ENCODE measurements at places on chromosomes 5 and 9. TPM values are rescaled to one million over a fixed set of nuclear protein-coding genes. Genes with fewer than 3 reads are reported as not detected.

Gene AFAP1L1
- 0.44 TPM for total RNA-seq

DNA sequence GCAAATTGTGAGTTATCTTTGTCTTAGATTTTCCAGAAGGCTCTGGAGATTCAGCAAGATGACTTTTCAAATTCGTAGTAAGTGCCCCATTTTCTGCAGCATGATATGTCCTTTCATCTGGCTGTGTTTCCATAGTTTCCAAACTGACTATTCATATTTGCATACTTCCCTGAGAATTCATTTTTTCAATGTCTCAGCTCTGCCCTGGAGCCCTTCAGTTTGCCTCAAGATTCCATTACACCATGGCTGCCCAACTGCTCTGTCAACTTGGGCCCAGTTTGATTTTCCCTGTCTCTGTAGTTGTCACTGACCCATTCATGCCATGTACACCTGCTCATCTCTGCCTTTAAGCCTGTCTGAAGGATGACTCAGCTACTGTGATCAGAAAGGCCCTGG, 94.2 kb upstream of the RUSC2 start:
- no peaks in the 10 kb centered on the region for H3K36me3 ChIP-seq
- no peaks in the 10 kb centered on the region for H3K4me1 ChIP-seq
- H3K27me3 ChIP-seq, result peaks cover 6% of the 10 kb centered on the region
- DNase-seq, result no peak
- H3K4me3 ChIP-seq, result no peak overlapping the region
- H3K27ac ChIP-seq, result no peak overlapping the region

DNA sequence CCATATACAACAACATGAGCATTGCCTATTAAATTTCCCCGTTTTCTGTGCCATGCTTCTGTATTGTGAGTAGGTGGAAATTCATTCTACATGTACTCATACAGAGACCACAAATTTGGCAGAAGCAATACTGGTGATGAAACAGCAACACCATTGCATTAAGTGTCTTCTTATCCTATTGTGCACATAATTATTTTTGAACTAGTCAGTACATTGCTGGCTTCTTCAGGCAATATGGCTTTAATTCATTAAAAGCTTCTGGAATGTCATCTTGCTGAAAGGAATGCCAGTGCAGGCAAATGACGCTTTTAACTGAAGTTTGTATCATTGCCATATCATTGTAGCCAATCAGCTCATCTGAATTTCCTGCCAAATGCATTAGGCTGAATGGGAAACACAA, 82.6 kb downstream of the KIAA1958 start:
- peaks cover 10% of the 10 kb centered on the region for H3K4me1 ChIP-seq
- H3K4me3 ChIP-seq, result no peak overlapping the region

DNA sequence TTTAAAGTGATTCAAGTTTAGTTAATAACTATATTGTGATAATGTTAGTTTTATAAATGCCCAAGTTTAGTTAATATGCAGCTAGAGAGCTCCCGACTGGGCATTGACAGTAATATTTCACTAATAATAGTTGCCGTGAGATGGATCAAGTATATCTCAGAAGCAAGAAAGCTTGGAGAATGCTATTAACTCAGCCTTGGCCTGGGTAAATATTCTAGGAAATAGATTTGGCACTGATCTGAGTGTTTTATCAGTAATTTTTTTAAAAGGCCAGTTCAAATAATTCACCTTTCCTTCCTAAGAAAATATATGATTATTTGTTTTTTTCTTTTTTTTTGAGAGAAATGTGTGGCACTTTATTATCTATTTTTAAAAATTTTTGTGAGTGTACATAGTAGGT, 305.3 kb downstream of the CSNK1G3 start:
- H3K4me3 ChIP-seq, result no peak overlapping the region
- no peak for DNase-seq
- no peak overlapping the region for H3K27ac ChIP-seq
- peaks cover 2% of the 10 kb centered on the region for H3K27me3 ChIP-seq
- no peaks in the 10 kb centered on the region for H3K36me3 ChIP-seq
